ENCODE measurements at places on chromosomes 16 and 17. TPM values are rescaled to one million over a fixed set of nuclear protein-coding genes. Genes with fewer than 3 reads are reported as not detected.
A peak's percentile ranks its signal among the peaks of the same experiment; 100 is the strongest.

Gene IGFALS
- 29.3 TPM for total RNA-seq

- DNase-seq: peak; percentile 47
Measured at GRCh38 chr16:87570938-87571867, 31.1 kb upstream of the JPH3 start.

GRCh38 chr17:57908278-57908677 lies 46.9 kb downstream of the CUEDC1 start:
- DNase-seq: no peak

Gene IL32
- 134 TPM for total RNA-seq

DNA sequence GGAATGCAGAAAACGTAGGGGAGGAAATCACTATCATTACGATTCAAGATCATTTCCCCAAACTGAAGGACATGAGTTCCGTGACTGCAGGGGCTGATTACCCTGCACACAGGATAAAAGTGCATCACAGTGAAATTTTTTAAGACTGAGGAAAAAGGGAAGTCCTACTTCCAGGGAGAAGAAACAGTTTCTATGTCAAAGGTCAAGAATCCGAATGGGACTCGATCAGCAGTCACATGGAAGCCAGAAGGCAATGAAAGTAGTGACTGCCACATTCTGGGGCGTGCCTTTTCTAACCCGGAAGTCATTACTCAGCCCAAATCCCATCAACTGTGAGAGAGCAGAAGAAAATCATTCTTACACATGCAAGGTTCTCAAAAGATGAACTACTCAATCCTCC lies 12.1 kb downstream of the ZZEF1 start:
- DNase-seq: peak; percentile 10

- no peak for DNase-seq
Measured at GRCh38 chr17:45332989-45333701, 16.3 kb upstream of the MAP3K14 start.

Gene KCNJ12
- total RNA-seq: 2.4 TPM

Gene CEP112
- 18.6 TPM for total RNA-seq

DNA sequence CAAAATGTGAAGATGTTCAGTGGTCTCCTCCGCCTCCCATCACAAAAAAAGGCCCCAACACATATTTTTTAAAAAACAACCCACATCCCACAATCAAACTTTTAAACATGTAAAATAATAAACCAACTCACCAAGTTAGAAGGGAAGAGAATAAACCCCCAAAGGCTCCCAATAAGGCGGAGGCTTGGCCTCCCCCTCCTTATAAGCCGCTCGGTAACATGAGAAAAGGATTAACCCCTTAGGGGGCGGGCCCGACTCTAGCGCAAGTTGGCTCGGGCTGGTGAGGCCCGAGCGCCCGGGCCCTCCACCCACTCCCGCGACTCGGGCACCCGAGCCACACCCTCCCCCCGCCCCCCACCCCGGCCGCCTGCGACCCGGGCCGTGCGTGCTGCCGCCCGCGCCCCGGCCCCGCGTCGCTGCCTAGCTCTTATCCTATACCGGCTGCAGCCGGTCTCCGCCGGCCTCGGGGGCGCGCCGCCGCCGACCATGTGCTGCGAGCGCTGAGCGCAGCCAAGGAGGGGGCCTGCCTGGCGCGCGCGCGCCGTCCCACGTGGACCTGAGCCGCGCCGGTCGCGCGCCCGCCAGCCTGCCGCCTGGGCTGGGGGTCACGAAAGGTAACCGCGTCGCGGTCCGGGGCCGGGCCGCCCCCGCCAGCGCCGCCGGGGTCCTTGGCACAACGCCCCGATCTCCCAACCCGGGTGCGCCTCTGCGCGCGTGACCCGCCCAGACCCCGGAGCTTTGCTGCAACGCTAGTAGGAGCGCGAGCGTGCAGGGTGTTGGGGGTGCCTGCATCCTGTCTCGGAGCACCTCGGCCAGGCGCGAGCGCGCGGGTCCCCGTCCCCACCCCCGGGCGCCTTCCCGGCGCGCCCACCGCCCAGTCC lies at the start of the genes ARSG and SLC16A6:
Gene ARSG (plus strand): TSS at position 541 of the 881 bp plus-strand sequence. CDS start 15,999 bp downstream, outside the sequence.
Gene SLC16A6 (minus strand): TSS at position 173 of the 881 bp plus-strand sequence. CDS start 12,807 bp downstream, outside the sequence.
- peak; percentile 57 for DNase-seq

DNA sequence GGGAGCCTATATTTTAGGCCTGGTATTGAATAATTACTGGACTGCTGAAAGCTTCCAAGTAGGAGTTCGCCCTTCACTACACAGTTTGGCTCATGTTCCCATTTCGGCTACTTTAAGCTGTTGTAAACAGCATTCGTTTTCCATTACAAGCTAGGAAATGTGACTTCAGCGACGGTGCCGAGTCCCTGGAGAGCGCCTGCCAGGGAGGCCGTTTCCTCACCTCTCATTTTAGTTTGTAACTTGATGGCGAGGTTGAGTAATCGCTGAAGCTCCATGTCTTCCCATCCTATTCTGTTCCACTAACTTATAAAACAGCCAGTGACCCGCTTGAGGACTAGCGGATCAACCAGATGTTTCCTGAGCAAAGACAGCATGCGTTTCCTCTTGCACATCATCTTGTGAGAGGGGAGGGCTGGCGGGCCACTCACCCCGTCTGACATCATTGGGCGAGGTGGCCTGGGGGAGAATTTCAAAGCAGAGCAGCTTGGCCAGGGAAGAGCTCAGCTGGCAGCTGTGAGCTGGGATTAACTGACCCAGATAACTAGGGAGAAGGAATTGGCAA lies 32.9 kb downstream of the PCTP start:
- peak; percentile 58 for DNase-seq

DNA sequence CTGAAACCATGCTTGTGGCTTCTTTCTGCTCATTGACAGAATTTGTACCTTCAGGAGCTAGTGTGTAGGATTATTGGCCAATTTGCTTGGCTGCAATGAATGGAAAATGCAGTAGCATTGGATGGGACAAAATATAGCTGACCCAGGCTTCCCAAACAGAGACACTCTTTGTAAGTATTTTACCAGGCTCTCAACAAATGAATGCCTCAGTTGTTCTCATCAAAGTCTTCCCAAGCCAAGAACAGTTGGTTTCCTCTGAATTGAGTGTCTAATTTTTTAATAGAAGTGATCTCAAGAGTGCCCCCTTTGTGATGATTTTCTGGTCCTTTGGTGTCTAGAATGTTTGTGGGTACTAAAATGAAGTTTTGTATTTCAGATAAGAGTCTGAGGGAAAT lies 140.9 kb downstream of the SHISA9 start:
- no peak for DNase-seq

Gene CES4A
- 19.4 TPM for total RNA-seq

Gene SLFN14
- not detected for total RNA-seq

GRCh38 chr16:77383606-77384187 lies 51.1 kb downstream of the ADAMTS18 start:
- DNase-seq: no peak

- no peak for DNase-seq
Measured at GRCh38 chr16:46721885-46722284, 26.3 kb downstream of the MYLK3 start.

Gene AANAT
- total RNA-seq: not detected

GRCh38 chr16:81121474-81121990 lies 25.3 kb upstream of the GCSH start:
- no peak for DNase-seq

DNA sequence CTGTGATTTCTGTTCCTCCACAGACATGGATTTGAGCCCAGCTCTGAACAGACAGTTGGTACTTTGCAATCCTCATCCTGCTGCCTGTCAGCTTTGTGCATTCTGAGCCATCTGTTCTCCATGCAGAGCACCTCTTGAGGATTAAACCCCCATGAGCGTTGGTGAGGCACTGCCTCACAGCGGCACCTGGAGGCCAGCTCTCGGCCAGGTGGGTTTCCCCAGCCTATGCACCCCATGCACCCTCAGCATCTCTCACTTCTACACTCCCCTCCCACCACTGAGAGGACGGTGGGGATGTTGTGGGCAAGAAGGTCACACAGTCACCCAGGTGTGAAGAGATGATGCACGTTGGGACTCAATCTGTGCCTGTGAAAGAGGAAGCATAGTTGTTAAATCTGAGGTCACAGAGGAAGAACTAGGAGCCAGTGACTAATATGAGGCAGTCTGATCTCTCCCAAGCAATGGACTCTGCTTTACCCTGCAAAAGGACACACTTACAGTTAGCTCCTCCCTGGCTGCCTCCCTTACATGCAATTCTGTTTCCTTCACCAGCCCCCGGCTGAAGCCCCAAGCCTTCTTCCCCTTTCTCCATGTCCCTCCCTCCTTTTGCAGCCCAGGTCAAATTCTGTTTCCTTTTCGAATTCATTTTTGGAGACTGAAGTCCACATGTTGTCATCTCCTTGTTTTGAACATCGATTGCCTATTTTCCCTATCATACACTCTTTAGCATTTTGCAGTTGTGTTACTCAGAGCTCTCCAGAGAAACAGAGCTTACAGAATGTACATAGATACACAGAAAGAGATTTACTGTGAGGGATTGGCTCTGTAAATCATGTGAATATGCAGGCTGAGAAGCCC lies 58.5 kb downstream of the HS3ST3B1 start:
- no peak for DNase-seq

DNA sequence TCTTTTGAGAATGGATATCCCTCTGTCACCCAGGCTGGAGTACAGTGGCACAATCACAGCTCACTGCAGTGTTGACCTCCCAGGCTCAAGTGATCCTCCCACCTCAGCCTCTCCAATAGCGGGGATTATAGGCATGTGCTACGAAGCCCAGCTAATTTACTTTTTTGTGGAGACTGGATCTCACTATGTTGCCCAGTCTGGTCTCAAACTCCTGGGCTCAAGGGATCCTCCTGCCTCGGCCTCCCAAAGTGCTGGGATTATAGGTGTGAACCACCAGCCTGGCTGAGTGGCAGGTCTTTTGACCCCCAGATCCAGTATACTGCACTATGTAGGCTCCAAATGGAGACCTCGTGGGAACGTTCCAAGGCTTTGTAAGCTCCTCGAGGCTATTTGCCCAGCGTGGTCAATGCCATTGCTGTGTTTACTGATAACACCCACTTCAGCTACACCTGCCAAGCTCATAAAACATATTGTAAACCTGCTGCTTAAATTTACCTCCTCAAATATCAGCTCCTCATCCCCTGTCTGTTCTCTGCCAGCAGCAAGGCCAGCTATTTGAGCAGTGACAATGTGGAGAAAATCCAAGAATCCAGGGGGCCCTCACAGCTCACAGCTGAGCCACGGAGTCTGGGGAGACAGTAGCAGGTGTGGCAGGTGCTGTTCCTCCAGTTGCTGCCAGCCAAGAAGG lies 16.2 kb upstream of the KIFC3 start:
- no peak for DNase-seq

DNA sequence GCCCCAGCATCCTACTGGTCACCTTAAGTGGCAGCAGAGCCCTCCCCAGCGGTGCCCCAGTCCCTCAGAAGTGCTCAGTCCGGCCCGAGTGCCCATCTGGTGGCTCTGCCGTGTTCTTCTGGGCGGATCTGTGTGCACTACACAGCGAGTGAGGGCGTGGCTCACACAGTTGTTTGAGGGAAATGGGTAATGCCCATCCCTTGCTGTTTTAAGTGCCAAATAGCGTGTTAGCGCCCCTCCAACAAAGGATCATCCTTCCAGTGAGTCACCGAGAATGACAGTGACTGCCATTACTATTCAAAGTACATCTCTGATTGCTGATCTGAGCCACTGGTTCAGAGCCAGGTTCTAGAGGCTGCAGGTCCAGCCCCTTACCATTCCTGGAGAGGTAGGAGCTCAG lies 152.0 kb downstream of the LGALS9B start:
- DNase-seq: no peak

- DNase-seq: no peak
Measured at GRCh38 chr16:62539657-62540056, 503.4 kb upstream of the CDH8 start.

Gene NPIPA2
- total RNA-seq: 6.7 TPM

- DNase-seq: no peak
Measured at GRCh38 chr16:83420206-83420760, 387.5 kb upstream of the HSBP1 start.
